ENCODE measurements at places on chromosomes 2 and 18.

DNA sequence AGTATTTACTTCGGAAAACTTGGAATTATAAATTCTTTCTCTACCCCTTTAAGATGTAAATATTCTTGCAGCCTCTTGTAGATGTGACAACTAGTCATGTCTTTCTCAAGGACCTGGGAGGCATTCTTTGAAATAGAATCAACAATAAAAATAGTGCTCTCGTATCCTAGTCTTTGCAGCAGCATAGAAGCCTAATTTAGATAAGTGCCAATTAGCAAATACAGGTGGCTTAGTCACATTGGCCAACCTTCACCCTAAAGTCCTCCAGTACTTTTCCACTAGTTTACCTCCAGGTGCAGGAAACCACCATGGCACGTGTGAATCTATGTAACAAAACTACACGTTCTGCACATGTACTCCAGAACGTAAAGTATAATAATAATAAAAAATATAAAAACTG is 3.5 kb upstream of the ZSWIM2 start:
- peak; percentile 71 for DNase-seq

DNA sequence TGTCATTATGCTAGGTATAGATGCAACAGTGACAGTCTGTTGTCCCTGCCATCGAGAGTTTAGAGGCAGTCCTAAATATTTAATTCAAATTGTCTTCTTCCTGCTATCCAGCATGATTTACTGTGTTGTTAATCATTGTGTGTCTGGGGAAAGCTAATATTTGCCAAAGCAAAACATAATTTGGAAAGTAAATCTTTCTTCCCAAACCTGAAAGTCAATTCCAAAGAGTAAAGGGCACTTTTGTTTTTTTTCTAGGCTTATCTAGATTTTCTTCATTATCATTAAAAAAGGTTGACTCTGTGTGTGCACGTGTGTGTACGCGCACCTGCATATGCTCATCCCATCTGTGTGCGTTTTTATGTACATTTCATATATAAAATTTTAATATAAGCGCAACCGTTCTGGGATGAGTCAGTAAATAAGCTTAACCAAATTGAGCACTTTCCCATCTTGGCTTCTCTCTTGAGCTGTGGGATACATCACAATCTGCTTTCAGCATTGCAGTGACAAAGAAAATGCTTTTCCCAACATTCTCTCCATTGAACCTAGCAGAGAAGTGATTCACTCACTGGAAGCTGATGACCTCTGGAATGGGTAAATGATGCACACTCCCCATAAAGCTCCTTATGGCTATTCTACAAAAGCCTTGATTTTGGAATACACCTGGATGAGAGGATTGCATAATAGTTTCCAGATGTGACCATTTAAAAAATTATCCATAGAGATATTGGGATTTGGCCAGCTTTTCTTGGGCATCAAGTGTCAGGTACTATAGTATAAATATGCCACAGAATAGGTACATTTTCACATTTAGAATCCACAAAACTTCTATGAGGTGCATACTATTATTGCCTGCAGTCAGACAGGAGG is 488.4 kb downstream of the ADCYAP1 start:
- no peak for DNase-seq

DNA sequence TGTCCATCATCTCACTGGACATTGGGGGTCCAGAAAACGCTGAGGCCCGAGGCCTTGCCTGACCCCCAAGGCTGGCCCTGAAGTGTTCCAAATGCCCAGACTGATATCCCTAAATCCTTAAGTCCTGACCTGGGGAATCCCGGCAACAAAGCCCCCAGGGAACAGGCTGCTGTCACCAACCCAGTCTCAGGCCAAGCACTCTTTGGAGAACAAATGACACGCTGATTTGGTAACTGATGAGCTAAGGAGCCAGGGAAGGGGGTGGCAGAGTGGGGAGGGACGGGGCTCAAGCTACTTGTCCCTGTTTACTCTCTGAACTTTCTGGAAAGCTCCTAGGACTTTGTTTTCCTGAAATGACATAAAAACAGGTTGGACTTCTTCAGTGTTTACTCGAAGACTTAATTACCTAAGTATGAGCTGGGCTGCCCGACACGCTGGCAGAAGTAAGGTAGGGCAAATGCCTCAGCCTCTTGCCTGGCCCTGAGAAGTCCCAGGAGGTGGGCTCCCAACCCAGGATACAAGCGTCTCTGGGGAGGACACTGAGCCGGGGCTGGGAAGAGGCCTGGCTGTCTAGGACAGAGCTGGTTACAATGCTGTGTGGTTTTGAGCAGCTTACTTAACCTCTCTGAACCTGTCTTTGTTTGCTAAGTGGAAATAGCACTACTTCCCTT is 105.5 kb upstream of the GLI2 start:
- DNase-seq: no peak

DNA sequence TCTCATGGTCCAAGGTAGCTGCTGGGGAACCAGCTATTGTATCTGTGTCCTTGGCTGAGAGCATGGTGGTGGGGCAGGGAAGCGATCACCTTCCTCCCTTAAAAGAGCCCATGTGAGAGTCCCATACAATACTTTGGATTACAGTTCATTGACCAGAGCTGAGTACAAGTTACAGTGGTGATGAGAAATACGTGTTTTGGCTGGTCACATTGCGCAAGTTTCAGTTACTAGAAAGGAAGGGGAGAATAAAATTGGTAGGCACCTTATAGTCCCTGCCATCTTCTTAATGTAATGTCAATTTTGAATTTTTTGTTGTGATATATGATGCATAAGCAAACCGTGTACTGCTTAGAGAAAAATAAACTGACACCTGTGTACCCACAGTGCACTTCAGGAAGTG is 67.7 kb downstream of the ZNF407 start:
- no peak for DNase-seq

DNA sequence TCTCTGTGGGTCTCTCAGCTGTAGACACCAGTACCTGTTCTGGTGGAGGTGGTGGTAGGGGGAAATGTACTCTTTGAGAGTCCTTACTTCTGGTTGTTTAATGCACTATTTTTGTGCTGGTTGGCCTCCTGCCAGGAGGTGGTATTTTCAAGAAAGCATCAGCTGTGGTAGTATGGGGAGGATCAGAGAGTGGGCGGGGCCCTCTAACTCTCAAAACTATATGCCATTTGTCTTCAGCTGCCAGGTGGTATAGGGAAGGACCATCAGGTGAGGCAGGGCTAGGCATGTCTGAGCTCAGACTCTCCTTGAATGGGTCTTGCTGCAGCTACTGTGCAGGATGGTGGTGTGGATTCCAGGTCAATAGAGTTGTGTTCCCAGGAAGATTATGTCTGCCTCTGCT is 1100.8 kb downstream of the CNTNAP5 start:
- DNase-seq: no peak

DNA sequence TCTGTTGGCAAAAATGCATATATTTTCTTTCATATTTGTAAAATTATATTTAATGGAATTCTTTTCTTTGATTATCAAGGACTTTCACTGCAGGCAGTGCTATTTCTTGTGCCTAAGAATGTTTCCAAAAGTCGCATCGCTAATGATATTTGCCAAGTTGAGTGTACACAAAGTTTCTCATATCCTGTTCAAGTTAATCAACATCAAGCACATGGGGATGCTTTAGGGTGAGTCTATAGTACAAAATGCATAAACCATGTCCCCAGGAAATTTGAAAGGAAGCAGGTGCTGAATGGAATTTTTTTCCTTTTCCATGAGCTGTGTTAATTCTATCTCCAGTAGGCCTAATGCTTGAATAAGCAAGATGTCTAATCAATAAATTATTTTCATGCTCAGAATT is 129.7 kb downstream of the GALNT1 start:
- no peak for DNase-seq

- DNase-seq: peak; percentile 16
Observed at GRCh38 chr2:118046634-118047210, 32.9 kb upstream of the CCDC93 start.

GRCh38 chr2:187550857-187551256 is 3.4 kb downstream of the TFPI start:
- DNase-seq: no peak

DNA sequence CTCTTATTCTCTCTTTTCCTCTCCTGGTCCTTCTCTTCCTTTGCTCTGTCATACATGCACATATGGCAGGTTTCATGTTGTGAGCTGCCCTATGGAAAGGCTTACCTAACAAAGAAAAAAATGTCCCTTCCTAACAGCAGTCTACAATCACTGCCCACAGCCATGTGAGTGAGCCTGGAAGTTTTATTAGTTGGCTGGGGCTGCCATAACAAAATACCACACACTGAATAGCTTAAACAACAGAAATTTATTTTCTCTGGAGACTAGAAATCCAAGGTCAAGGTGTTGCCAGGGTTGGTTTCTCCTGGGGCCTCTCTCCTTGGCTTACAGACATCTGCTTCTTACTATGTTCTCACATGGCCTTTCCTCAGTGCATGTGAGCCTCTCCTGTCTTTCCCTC is 142.1 kb downstream of the TRIB2 start:
- DNase-seq: no peak

GRCh38 chr2:230981704-230982103 is 14.2 kb upstream of the SPATA3 start:
- no peak for DNase-seq

DNA sequence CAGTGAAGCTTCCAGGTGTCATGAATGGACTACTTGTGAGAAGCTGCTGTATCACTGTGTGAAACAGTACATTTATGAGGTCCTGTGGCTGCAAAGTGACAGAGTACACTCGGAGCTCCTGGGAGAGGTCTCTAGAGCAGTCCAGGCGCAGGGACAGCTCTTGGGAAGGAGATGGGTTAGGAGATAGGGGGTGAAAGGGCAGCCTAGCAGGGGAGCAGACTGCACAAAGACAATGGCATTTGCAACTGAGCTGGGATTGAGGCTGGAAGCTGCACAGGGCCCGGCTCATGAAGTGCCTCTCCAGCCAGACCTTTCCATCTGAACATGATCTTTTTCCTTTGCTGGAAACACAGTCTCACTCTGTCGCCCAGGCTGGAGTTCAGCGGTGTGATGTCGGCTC is 83.6 kb downstream of the RHOB start:
- DNase-seq: no peak
